Dorsolateral prefrontal cortex (tissue), 122 donors: ENCODE measurements at places on chromosomes 16 and 17.

DNA sequence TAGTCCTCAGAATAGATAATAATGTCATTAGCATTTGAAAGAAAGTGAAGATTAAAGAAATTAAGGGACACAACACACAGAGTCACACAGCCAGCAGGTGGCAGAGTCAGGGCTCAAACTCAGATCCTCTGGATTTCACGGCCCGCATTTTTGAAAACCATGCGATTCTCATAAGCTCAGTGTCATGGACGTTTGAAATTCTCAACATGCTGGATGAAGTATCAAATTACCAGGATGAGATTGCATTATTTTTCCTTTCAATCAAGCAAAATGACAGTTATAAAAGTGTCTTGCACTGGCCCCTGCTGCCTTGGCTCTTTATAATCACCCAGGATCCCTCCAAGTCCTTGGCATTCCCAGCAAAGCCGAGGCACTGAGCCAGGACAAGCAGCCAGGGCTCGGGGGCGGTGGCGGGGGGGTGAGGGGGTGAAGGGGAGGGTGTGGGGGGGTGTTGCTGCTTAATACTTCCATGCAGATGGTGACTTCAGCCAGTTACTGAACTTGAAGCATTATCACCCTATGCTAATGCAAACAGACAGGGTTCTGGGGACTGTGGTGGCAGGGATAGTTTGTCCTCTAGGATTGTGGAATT is 6.6 kb upstream of the BMERB1 start:
- DNase-seq: peak; percentile 58

DNA sequence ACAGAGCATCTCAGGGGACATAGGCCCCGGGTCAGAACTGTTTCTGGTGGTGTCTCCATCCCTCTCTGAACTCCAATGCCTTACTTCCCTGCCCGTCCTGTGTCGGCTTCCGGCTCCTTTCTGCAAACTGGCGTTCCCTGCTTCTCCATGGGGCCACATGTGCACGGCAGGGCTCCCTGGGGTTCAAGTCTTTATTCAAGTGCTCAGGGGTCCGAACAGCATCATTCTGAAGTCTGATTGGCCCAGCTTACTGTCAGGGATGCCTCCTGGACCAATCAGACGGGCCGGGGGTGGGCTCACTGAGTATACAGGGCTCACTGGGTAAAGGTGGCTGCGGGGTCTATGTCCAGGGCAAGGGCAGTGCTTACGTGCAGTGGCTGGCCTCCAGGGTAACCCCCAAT is 17.1 kb downstream of the C16orf82 start:
- no peak for DNase-seq

- DNase-seq: no peak
Measured at GRCh38 chr16:85716680-85717038, 27.9 kb upstream of the GINS2 start.

DNA sequence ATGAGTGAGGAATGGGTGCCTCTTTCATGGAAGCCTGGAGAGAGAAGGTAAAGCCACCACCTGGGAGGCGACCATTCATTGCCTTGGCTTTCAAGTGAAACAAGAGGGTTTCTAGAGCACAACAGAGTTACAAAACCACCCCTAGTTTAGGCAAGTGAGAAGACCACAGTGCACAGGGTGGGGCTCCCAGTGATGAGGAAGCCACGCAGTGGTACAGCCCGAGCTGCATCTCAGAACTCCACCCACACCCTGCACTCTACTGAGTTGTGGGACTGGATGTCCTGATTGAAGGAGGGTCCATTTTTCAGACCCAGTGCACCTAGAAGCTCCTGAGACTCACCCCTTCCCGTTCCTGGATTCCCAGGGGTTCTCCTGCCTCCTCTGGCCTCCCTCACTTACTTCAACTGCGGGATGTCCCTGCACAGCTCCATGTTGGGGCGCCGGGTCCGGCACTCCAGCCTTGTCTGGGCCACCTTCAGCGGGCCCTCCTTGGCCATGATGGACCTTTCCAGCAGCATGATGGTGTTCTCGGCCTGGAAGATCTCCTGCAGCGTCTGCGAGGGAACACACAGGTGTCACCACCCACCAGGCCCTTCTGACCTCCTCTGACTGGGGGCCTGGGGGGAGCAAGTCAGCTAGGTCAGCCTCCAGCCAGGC is 55.1 kb upstream of the EMP2 start:
- no peak for DNase-seq

DNA sequence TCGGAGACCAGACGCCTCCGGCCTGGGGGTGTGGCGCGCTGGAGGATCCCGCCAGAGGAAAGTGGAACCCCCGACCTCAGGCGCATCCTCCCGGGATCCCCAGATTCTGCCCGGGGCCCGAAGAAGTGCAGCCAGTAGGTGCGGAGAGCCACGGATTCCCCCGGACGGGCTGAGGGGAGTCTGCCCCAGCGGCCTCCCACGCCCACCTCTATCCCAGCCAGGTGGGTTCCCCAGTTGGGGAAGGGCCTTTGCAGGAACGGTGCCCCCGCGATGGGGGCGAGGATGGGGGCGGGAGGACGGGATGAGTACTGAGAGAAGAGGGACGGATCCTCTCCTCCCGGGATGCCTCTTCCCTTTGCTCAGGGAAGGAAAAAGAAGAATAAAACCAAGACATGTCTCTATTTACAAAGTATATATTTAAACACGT is 5.1 kb downstream of the CBX8 start:
- DNase-seq: no peak

DNA sequence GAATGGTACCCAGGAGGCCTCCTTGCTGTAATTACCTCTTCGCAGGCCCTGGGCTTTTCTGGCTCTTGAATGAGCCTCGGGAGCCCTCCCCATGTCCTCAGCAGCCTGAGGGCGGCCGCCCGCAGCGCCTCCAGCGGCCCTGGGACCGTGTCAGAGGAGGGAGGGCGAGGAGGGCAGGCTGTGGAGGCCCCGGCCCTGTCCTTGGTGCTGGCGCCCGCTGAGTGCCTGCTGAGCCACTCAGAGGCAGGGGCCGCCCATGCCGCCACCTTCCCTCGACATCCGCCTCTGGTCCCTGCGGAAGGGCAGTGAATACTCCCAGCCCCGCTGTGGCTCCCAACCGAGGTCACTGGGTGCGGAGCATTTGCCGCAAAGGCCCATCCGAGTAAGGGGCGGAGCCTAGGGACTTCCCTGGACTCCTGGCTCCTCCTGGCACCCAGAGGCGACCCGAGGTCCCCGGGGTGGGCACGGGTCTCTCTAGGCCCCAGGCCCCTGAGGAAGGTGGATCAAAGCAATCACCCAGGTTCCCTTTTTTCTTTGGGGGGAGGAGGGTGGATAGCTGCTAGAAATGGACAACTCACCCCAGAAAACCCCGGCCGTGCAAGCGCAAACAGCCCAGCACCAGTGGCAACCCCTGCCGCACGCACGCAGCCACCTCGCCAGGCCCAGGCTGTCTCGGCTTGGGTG is 2.8 kb downstream of the RBFOX3 start:
- no peak for DNase-seq

GRCh38 chr16:2724088-2724676 is 4.2 kb upstream of the PRSS27 start:
- no peak for DNase-seq

DNA sequence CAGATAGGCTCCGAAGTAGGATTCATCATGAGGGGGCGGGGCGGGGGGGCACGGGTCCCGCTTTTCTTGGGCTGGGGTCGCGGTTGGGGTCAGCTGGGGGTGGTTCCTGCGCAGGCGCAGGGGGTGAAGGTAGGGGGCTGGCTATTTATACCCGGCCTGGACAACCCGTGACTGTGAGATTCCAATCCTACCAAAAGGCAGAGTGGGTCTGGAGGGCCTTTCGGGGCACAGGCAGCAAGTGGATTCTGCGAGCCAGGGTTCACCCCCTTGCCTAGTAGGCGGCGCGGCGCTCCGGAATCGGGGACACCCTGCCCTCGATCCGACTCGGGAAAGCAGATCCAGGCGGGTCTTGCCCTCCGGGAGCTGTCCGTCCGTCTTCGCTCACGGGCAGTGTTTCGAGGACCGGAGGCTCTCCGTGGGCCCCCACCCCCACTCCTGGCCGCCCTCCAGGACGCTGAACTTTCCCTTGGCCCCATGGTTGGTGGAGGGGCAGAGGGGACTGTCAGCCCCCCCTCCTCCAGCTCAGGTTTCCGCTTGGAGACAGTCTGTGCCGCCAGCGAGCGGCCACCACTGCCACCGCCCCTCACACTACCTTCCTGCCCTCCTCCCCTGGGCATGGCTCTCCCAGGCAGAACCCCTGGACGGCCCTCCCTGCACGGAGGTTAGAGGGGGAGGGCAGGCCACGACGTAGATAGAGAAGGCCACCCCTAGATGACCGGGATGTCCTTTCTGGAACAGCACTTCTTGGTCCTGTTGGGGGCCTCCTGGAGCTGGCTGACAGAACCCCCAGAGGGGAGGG is 634 bp downstream of the SLC2A4 start:
- no peak for DNase-seq

DNA sequence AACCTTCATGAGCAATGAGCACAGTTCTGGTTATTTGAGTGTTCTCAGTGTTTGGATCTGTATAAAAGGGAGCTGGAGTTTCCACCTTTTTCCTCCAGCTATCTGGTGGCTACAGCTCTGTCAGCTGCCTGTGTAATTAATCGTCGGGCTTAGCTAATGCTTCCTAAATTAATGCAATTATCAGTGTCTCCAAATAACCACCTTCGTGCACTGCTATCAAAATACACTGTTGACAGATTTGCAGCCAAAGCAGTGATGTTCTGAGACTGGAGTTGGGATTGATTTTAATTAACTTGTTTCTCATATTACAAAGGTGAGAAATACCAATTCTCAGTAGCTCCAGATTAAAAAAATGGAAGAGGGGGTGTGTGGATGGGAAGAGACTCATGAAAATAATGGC is 325.8 kb downstream of the CBLN1 start:
- no peak for DNase-seq

GRCh38 chr17:5705876-5706576 is 121.7 kb upstream of the NLRP1 start:
- DNase-seq: no peak

DNA sequence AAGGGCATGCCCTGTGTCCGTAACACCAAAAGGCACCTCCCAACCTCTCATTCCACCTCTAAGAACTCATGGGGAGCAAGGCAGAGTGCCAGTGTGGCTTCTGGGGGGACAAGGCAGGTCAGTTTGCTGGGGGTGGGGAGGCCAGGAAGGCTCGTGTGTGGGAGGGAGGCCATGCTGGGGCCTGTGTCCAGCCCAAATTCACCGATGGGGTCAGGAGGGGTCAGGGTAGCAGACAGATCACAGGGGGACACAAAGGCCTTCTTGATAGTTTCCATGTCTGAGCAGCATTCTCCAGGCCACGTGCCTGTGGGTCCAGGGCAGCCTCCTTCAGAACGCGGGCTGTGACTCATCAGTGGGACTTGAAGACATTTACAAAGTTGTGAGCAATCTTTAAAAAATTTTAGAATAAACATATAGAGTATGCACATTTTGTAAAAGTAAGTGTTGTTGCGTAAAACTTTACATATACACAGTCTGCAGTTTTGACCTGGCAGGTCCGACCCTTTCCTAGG is 20.9 kb downstream of the SPACA3 start:
- DNase-seq: no peak

- peak; percentile 33 for DNase-seq
Measured at GRCh38 chr17:81865733-81866439, 5.3 kb downstream of the ARHGDIA start.

DNA sequence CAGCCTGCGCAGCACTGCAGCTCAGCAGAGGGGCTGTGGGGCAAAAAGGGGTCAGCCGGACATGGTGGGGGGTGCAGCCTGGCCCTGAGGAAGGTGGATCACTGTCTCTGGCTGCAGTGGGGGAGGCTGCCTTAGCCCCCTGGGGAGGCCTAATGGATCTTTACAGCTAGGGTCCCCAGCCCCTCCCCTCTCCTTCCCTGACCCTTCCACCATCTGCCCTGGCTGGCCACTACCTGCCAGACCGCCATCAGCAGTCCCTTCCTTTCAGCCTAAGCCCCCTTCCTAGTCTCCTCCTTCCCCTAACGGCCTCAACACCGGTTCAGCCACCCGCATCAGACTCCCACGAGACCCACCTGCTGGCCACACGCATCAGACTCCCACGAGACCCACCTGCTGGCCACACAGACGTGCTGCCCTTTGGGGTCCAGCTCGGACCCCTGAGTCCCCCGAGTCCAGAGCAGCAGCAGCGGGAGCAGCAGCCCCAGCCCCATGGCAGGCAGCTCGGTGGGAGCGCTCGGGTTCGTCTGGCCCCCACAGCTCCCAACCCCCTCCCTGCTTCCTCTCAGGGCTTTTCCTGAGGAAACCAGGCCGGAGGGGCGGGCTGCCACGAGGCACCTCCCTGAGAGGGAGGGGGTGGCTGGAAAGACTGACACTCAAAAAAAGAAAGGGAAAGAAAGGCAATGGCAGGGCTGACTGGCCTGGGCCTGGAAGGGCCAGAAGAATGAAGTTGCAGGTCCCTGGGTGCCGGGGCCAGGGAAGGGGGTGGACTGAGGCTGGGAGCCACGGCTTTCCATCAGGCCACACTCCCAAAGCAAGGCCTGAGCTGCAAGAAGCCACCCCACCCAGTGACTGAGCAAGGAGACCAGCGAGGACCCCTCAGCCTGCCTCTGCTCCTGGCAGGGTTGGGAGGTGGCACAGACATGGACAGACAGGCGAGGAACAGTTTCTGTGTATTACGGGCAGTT is at the start of gene SCARF1:
Gene SCARF1 (minus strand): TSS at position 526 of the 965 bp plus-strand sequence. CDS start 35 bp downstream, at position 491.
- no peak for DNase-seq

- no peak for DNase-seq
Measured at GRCh38 chr17:79970576-79971068, 65.0 kb downstream of the TBC1D16 start.

GRCh38 chr16:25372716-25373115 is 115.1 kb upstream of the ZKSCAN2 start:
- DNase-seq: no peak

- DNase-seq: no peak
Measured at GRCh38 chr16:83878838-83879237, 20.1 kb upstream of the MLYCD start.

DNA sequence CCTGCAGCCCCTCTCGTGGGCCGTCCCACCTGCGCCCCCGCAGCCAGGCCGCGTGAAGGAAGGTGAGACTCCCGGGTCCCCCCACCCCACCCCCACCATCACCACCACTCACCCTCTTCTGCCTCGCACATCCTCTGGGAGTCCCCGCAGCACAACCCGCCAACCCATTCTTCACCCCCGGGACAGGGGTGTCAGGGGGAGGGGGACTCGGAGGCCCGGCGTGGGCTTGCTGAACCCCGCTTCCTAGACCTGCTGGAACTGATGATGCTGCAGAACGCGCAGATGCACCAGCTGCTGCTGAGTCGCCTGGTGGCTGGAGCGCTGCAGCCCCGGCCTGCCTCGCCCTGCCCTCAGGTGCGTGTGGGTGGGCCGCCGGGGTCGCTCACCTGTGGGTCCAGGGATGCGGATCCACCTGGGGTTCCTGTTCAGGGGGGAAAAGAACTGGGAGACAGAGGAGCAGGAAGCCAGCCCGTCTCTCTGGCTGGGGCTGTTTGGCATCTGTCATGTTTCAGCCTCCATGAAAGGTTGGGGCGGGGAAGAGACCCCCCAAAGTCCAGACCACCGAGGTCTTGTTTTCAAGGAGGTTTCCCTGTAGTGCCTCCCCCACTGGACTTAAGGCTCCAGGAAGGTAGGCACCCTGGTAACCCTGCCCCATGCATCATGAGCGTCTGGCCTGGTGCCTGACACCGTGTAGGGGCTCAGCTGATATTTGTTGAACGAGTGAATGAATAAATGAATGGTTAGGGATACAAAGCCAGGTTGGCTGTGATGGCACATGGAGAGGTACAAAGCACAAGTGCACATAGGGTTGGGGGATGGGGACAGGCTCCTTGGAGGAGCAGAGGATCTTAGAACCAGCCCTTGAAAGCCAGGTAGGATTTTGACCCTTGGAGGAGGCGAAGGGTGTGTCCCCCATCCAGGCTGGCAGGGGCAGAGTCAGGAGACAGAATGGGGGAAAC is 849 bp downstream of the PRR29 start:
- DNase-seq: no peak

- no peak for DNase-seq
Measured at GRCh38 chr16:18788828-18789514, 1.2 kb downstream of the RPS15A start.
